GM23248 (cell line): ENCODE measurements at places on chromosomes 2 and 18. TPM values are rescaled to one million over a fixed set of nuclear protein-coding genes. Genes with fewer than 3 reads are reported as not detected.

DNA sequence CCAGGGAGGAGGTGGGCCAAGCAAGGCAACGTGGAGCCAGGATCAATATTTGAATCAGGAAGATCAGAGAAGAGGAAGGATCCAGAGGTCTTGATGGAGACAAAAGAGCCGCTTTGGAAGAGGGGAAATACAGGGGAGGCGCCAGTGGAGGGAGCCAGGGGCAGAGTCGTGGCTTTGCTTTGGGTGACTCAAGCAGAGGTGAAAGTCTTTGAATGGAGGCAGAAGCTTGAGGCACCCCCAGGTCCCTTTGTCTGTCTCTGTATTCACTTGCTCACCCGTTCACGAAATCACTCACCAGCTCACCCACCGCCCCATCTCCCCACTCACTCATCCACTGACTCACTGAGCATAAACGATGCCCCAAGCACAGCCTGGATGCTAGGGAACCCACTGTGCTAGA is 134.1 kb downstream of the ACOXL start:
- no peak overlapping the region for H3K4me3 ChIP-seq
- no peaks in the 10 kb centered on the region for H3K4me1 ChIP-seq
- no peaks in the 10 kb centered on the region for H3K36me3 ChIP-seq
- H3K27ac ChIP-seq, result no peak overlapping the region
- no peak for DNase-seq
- peaks cover 10% of the 10 kb centered on the region; the same call in 1 of the 2 replicates for H3K27me3 ChIP-seq

DNA sequence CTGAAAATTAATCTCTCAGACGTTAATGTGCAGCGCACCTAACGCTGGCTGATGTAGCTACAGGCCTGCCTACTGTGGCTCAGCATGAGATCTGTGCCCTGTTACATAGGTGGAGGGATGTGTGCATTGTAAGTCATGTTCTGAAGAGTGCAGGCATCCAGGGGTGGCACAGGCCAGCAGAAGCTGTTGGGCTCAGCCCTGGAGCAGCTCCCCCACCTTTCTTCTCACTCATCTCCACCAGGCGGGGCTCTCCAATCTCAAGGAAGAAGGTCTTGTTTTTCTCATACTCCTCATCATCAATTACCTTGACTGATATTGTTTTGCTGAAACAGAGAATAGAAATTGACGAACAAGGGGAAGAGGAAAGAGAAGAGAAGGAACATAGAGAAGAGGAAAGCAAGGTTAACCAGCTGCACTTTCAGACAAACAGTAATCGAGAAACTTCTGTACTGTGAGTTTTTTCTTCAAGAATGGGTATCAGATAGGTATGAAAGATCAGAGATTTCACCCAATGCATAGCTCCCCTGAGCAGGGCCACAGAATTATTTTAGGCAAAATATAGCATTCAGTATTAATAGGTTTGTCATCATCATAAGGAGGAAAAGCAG is 273.6 kb downstream of the SLC8A1 start:
- H3K27me3 ChIP-seq, result no peaks in the 10 kb centered on the region
- no peak overlapping the region for H3K4me3 ChIP-seq
- H3K27ac ChIP-seq, result no peak overlapping the region

GRCh38 chr2:27932396-27932795 is 41.9 kb downstream of the BABAM2 start:
- no peaks in the 10 kb centered on the region for H3K27me3 ChIP-seq
- H3K4me1 ChIP-seq, result peaks cover 11% of the 10 kb centered on the region; the same call in 1 of the 2 replicates
- H3K4me3 ChIP-seq, result no peak overlapping the region
- no peak overlapping the region for H3K27ac ChIP-seq

DNA sequence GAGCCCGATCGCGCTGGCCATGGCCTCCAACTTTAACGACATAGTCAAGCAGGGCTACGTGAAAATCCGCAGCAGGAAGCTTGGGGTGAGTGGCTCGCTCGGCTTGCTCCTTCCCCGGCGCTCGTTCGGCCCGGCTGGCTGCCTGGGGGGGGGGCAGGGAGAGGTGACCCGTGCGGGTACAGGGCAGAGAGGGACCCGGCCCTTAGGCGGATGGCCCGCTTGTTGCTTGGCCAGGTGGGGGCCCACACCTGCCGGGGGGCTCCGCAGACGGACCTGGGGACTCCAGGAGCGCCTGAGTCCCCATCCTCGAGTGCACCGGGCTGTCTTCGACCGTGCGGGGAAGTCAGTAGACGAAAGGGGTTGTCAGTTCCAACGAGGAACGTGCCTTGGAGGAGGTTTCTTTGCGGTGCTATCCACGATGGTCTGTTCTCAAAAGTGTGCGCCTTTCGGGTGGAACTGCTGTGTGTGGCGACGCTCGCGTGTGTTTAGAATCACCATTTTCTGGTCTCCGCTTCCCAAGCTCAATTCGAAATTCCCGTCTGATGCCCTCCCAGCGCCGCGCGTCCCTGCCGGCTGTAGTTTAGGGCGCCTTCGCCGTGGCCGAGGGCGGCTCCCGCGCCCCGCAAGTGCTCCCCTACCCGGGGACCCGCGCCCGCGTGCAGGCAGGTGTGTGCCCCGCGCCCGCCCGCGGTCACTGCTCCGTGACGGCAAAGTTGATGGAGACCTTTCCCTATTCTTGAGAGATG is 711 bp downstream of the DOK6 start:
- H3K4me3 ChIP-seq, result peak overlapping the region; percentile 82
- no peak overlapping the region for H3K27ac ChIP-seq
- no peaks in the 10 kb centered on the region for H3K36me3 ChIP-seq
- H3K4me1 ChIP-seq, result 0 out of 2 replicates have a peak, but pooled peaks cover 3% of the 10 kb centered on the region

- no peak overlapping the region for H3K4me3 ChIP-seq
- no peaks in the 10 kb centered on the region; the same call in none of the 2 replicates for H3K27me3 ChIP-seq
- no peak for DNase-seq
- H3K36me3 ChIP-seq, result no peaks in the 10 kb centered on the region
Observed at GRCh38 chr2:179770029-179770428, 91.4 kb downstream of the ZNF385B start.

DNA sequence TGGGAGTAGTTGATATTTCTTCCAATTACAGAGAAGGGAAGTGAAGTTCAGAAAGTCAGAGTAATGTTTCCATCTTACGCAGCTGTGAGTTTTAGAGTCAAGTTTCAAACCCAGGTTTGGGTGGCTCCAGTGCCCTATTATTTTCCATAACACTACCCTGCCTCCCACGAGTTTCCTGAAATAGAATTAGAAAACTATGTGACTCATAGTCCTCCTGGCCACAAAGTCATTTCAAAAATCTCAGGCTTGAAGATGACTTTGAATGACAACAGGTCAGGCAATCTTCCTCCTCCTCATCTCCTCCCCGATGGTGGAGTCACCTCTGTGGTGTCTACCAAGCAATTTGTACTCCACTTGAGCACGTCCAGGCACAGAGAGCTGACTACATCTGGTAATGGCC is 212.3 kb upstream of the TRIB2 start:
- no peaks in the 10 kb centered on the region for H3K36me3 ChIP-seq
- no peaks in the 10 kb centered on the region for H3K27me3 ChIP-seq
- H3K27ac ChIP-seq, result no peak overlapping the region
- H3K4me1 ChIP-seq, result peaks cover 46% of the 10 kb centered on the region
- H3K4me3 ChIP-seq, result no peak overlapping the region

- H3K4me3 ChIP-seq, result no peak overlapping the region
- H3K27me3 ChIP-seq, result no peaks in the 10 kb centered on the region
- no peaks in the 10 kb centered on the region for H3K36me3 ChIP-seq
- DNase-seq, result no peak
- H3K4me1 ChIP-seq, result no peaks in the 10 kb centered on the region
Observed at GRCh38 chr2:153644955-153645354, 166.4 kb upstream of the RPRM start.

KRTCAP3 gene
- not detected in 2 replicates for total RNA-seq

PRKAG3 gene
- not detected in 2 replicates for total RNA-seq

DOK6 gene
- total RNA-seq, result 0.76 and 5.2 TPM in 2 replicates

TRIM43 gene
- total RNA-seq, result not detected in 2 replicates

ESPNL gene
- total RNA-seq, result 1.4 and 1.5 TPM in 2 replicates
